ENCODE measurements at places on chromosomes 7 and 10.

DNA sequence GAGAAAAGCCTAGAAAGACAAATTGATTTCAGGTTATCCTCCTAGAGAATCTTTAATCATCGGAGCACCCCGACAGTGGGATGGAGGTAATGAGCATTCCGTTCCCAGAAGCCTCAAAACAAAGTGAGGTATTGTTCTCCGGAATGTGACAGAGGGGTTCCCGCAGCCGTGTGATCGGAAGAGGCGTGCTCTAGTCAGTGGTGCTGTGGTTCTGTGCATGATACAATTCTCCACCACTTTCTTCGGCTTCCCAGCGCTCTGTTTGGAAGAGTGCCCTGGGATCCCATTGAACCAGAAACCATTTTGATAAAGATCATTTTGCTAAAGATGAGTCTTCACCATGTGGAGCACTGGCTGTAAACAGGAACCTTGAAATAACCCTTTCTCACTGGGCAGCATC, 434.6 kb downstream of the PAXIP1 start:
- no peak for DNase-seq

DNA sequence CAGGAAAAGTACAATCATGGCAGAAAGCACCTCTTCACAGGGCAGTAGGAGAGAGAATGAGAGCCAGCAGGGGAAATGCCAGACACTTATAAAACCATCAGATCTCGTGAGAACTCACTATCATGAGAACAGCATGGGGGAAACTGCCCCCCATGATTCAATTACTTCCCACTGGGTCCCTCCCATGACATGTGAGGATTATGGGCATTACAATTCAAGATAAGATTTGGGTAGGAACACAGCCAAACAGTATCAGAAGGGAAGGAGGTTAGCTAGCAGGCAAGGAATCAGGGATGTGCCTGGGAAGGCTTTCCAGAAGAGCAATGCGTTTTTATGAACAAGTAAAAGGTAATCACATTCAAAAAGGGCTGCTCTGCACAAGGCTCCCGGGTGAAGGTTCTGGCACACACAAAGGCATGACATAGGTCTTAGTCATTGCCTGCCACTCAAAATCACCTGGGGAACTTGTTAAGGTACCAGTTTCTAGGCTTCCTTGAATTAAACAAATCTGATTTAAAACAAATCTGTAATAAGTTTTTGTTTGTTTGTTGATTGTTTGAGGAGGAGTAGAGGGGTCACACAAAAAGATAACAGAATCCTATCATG, 40.9 kb downstream of the BMPER start:
- DNase-seq, result no peak

DNA sequence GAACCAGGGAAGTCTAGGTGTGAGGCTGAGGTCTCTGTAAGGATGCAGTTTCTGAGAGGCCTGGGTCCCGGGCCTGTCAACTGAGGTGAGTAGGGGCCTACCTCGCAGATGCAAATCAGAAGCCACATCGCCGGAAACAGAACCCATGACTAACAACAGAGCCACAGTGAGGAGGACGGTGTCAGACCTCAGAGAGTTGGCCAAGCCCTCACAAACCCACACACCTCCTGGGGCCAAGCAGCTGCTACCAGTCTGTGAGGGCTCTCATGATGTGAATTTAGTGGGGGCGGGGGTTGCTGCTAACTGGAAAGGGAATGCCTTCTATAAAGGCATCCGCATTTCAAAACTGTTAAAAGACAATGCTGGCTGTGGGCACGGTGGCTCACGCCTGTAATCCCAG, 103.0 kb downstream of the COBL start:
- no peak for DNase-seq

DNA sequence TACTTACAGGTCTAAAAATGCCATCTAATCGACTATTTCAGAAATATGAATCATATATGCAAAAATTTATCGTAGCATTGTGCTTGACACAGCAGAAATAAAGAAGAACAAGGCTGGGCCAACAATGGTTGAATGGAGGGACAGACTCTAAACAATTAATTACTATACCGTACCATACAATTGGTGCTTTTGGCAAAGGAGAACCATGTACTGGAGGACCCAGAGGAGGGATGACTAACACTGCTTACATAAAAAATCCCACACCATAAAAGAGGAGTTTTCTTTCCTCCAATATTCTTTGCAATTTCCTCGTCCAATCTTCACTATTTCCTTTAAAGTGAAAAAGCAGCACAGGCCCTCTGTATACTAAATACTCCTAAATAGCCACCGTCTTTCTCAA, 94.1 kb downstream of the SGMS1 start:
- no peak for DNase-seq

GRCh38 chr10:83193026-83193425, 946.3 kb upstream of the GHITM start:
- no peak for DNase-seq

DNA sequence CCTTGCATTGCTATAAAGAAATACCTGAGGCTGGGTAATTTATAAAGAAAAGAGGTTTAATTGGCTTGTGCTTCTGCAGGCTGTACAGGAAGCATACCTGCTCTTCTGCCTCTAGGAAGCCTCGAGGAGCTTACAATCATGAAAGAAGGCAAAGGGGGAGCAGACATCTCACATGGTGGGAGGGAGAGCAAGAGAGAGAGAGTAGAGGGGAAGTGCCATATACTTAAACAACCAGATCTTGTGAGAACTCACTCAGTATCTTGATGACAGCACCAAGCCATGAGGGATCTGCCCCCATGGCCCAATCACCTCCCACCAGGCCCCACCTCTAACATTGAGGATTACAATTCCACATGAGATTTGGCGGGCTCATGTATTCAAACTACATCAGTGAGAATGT, 79.1 kb upstream of the HECW1 start:
- DNase-seq, result no peak
